HFFc6 (cell line): ENCODE measurements at places on chromosomes 2 and 18. TPM values are rescaled to one million over a fixed set of nuclear protein-coding genes. Genes with fewer than 3 reads are reported as not detected.

DNA sequence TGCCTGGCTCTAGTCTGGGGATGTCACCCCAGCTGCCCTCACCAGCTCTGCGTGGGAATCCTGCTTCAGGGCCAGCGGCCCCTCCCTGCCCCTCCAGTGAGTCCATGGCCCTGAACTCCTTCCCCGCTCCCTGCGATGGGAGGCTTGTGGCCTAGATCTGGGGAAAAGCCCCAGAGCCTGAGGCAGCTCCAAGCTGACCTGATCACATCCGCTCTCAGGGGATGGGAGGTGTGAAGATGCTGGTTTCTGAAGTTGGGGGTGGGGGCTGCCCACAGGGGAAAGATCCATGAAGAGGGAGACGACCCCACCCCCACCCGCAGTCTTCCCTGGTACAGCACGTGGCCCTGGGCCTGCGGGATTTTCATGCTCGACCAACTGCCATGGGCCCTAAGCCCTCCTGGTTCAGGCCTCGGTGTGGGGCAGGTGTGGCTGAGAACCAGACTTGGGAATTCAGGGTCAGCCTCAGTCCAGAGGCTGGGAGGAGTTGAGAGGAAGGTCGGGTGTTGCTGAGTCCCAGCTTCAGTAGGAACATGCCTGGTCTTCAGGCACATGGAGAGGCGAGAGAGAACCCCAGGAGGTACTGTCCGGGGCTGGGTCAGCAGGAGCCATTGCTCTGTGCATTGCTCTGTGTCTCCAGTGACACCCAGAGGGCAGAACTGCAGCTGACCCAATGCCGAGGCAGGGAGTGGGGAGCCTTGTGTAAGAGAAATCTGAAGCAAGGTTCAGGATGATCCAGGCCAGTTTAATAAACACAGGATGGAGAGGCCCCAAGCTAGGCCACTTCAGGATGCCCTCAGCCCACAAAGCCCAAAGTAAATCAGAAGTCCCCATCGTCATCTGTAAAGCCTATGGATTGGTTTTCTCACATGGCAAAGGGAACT lies 115.1 kb downstream of the CAPN13 start:
- no peak overlapping the region; the same call in 1 of the 2 replicates for H3K27ac ChIP-seq
- no peak overlapping the region for H3K4me3 ChIP-seq
- H3K36me3 ChIP-seq = no peaks in the 10 kb centered on the region
- H3K27me3 ChIP-seq = peaks cover 11% of the 10 kb centered on the region; the same call in 1 of the 2 replicates
- peak; percentile 22 for DNase-seq

DNA sequence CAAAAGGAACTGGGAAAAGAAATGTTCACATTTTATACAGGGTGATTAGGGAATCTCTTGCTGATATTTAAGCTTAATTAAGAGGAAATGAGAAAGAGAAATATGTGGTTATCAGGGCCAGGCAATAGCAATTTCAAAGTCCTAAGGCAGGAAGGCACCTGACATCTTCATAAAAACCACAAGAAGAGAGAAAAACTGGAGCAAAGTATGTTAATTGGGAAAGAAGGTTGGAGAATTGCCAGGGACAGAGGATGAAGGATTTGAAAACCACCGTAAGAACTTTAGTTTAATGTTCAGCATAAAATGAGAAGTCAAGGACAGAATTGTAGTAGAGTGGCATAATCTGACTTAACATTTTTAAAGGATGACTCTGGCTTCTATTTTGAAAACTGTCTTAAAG lies 691.8 kb upstream of the NRXN1 start:
- peaks cover 30% of the 10 kb centered on the region for H3K4me1 ChIP-seq
- DNase-seq = no peak
- H3K27ac ChIP-seq = no peak overlapping the region
- no peaks in the 10 kb centered on the region for H3K27me3 ChIP-seq

CCDC150 gene
- 1.7 to 3.9 TPM (median 3.8 TPM) in 3 replicates for total RNA-seq

ARHGAP25 gene
- total RNA-seq = not detected in 3 replicates

DNA sequence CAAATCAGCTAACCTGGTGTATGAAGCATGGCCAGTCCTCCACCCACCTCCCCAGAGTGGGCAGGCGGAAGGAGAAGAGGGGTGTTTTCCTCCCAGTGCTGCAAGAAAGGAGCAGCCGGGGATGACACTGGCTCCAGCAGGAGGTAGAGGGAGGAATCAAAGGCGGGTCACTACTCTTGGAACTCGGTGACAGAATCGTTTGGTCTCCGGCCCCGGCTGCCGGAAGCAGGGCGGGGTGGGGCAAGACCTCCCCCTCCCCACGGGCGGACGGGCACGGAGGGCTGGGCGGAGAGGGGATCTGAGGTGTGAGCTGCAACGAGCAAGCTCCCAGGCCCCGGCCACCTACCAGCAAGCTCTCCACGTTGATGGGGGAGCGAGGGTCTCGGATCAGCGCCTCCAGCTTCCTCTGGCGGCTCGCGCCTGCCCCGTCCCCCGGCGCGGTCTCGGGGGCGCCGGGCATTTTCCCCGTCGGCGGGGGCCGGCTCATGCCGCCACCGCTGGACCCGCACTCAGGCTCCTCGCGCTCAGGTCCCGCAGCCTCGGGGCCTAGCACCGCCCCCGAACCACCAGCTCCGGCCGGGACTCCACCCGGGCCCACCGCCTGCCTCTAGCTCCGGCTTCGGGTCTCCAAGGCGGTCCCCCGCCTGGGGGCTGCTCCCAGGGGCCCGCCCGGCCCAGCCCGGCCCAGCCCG lies 640 bp downstream of the ROCK2 start:
- H3K27me3 ChIP-seq = peaks cover 2% of the 10 kb centered on the region
- peak overlapping the region; percentile 92 for H3K27ac ChIP-seq
- peak overlapping the region; percentile 98 for H3K4me3 ChIP-seq
- DNase-seq = no peak

DNA sequence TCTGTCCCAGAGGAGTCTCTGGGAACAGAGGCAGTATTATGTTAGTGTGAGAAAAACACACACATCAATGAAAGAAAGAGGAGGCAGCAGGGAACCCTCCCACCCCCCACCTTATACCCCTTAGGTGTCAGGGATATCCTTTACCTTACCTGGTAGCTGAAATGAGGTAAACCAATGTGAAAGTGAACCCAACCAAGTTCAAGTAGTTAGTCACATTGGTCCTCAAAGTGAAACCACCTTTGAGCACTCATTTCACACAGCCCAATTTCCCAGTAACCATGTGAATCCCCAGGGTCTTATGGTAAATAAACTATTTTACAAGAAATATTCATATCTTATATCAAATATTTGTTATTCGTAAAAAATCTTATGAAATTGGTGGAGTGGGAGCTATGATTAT lies 377.8 kb downstream of the LRATD1 start:
- H3K4me1 ChIP-seq = no peaks in the 10 kb centered on the region
- DNase-seq = no peak
- H3K27me3 ChIP-seq = no peaks in the 10 kb centered on the region
- no peak overlapping the region for H3K27ac ChIP-seq
- H3K4me3 ChIP-seq = no peak overlapping the region

GRCh38 chr2:8600456-8600855 lies 81.4 kb upstream of the ID2 start:
- H3K4me3 ChIP-seq = no peak overlapping the region
- no peaks in the 10 kb centered on the region for H3K36me3 ChIP-seq
- no peak overlapping the region for H3K27ac ChIP-seq
- DNase-seq = no peak
- H3K27me3 ChIP-seq = no peaks in the 10 kb centered on the region

GRCh38 chr2:113894156-113894743 lies 4.4 kb downstream of the ACTR3 start:
- peaks cover 4% of the 10 kb centered on the region for H3K27me3 ChIP-seq
- peaks cover 78% of the 10 kb centered on the region for H3K4me1 ChIP-seq
- H3K4me3 ChIP-seq = peak overlapping the region; percentile 96
- H3K27ac ChIP-seq = peak overlapping the region; percentile 97
- peak; percentile 86 for DNase-seq
- peaks cover 51% of the 10 kb centered on the region for H3K36me3 ChIP-seq
